NB4 (cell line): ENCODE measurements at places on chromosomes 5 and 9.

- DNase-seq: no peak
These were observed 138.6 kb downstream of the TRIO start for GRCh38 chr5:14281746-14282181.

GRCh38 chr9:98118640-98119601 lies at the start of gene TRIM14:
Gene TRIM14, minus strand, starts transcription at chr9:98119222. Its CDS starts 34 bp downstream, at chr9:98119188.
- DNase-seq: peak; percentile 91

- DNase-seq: no peak
These were observed 14.6 kb downstream of the TTLL11 start for GRCh38 chr9:122078557-122078956.

GRCh38 chr9:23309800-23310199 lies 516.2 kb downstream of the ELAVL2 start:
- no peak for DNase-seq

- DNase-seq: no peak
These were observed 213.0 kb downstream of the FSTL4 start for GRCh38 chr5:133399247-133399891.

GRCh38 chr9:7456377-7456776 lies 343.2 kb downstream of the DMAC1 start:
- DNase-seq: no peak

DNA sequence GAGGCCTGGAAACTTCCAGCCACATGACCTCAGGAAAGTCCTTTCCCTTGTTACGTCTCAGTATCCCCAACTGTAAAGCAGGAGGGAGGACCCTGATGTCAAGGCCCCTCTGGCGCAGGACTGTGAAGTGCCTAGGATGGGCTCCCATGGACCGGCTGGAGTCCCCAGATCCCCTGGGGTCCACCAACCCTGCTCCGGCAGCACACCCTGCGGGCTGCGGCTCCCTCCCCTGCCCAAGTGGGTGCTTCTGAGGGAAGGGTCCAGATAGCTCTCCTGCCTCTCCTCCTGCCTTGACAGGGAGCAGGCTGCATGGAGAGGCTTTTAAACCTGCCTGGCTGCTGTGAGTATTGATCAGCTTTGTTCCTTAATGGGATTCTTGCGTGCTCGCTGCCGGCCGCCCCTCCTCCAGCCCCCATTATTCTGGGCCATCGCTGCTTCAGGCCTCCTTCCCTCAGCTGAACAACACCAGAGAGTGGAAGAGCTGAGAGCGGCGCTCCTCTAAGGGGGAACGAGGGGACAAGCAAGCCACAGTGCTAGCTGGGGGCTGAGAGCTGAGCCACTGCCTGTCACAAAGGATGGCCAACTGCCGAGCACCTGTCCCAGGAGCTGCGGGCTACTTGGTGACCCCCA lies 25.6 kb upstream of the NTNG2 start:
- no peak for DNase-seq

- DNase-seq: no peak
These were observed 31.1 kb upstream of the IQGAP2 start for GRCh38 chr5:76371960-76372322.

DNA sequence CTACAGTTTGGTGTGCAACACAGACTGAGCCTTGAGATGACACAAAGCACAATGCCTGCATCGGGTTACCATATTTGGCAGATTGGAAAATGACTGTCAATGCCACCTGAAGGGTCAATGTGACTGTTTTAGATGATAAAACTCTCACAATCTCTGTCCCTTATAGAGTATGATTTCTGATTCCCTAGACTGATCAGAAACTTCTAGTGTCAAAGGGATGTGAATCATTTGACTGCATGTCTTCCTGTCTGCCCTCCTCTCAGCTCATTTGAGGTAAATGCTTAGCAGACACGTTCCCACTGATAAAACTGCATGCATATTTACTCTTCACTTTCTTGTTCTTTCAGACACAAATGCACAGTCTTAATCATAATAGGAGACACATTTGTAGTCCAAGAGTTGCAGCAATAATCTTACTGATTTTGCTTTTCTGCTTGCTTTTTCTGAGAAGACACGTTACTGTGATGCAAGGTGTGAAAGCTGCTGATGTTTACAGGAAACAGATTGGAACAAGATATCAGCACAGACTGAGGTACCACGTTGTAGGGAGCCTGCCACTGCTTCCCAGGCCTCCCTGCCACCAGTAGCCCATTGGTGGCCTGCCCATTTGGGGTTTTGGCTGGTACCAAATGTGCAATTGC lies 77.8 kb downstream of the GCNT4 start:
- DNase-seq: no peak

- DNase-seq: no peak
These were observed 568.5 kb downstream of the PDE4D start for GRCh38 chr5:59325070-59325469.

- DNase-seq: peak; percentile 89
These were observed 680 bp upstream of the RFK start for GRCh38 chr9:76394960-76395252.

DNA sequence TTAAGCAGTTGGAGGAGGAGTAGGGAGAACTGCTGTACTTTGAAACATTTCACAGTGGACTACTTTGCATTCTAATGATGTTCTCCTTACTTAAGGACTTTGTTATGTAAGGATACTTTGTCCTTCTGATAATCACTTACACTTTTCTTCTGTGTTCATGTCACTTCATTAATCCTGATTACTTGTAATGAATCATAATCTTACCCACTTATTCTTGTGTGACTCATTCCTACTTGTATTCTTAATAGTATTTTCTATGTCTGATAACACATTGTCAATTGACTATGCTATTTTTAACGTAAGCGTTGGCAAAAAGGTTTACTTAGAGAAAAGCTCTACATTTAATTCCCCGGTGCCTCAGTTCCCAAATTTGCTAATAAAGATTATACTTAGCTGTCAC lies 63.8 kb downstream of the GHR start:
- no peak for DNase-seq

- DNase-seq: no peak
These were observed 57.9 kb downstream of the DIAPH1 start for GRCh38 chr5:141560725-141561483.

DNA sequence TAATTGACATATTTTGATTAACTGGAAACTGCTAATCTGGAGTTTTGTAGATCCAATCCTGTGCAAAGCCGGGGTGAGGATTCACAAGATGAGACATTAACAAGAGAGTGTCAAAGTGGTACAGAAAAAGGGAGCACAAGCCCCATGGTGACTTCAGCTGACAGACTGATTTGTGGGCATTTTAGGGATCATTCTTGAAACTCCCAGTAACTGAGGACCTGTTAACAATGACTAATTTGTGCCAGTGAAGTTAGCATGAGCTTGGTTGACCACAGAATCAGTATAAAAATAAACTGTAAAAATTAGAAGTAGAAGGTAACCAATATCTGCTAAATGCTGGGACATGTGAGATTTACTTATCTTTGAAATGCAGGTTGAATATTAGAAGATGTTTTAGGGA lies 1578.3 kb downstream of the EFNA5 start:
- no peak for DNase-seq

- no peak for DNase-seq
These were observed 595.6 kb downstream of the RAB3C start for GRCh38 chr5:59178482-59178881.

DNA sequence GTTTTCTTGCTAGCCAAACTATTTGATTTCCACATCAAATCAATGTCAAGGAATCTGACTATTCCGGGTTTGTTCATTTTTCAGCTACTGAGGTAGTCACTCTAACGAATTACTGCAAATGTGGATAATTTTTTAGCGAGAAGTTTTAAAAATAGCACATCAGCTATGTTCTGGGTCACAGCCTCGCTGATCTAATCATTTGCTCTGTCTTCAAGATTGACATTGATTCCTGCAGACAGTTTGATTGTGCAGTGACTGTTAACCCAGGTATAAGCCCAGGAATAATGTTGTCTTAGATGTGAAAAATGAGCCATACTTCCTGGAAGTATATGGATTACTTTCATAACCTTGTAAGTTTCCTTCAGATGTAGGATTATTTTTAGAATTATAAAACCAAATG lies 175.1 kb downstream of the BAAT start:
- DNase-seq: no peak

DNA sequence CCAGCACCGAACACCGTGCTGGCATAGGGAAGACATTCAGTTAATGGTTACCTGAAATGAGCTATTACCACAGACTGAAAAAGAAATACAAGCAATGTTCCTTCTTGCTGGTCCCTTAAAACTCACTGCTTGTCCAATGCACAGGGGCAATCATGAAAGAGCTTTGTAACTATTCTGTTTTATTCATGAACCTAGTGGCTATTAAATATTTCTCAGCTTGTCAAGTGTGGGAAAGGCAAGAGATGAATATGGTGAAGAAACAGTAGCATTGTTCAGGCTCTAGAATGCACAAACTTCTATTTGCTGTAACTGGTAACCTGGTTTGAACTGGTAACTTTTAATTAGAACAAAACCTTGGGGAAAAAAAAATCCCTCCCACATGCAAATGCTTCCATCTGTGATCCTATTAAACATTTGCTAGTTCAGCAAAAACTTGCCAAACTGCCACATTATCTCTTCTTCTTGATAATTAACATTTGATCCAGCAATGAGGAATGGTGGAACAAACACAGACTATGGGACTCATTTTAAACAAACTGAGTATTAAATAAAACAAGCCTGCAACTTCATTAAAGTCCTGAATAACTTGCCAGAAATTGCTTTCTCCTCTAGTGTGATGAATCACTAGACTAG lies 36.1 kb downstream of the YIPF5 start:
- no peak for DNase-seq

- no peak for DNase-seq
These were observed 437.3 kb upstream of the MPDZ start for GRCh38 chr9:13716601-13717321.
